Activated T-helper 2 cell treated with anti-CD3 and anti-CD28 coated beads, Interferon-gamma antibody, Interleukin-2, Interleukin-4, amounts not matched to agents 10 μg/mL and 5 μg/mL and 100 μg/mL, durations not matched to agents 14 hours and 24 hours and 36 hours (primary cell): ENCODE measurements at places on chromosomes 16 and 17. TPM values are rescaled to one million over a fixed set of nuclear protein-coding genes. Genes with fewer than 3 reads are reported as not detected.

Gene SLFN13
- 41.9 and 42.6 TPM in 2 replicates for total RNA-seq

Gene TBC1D3I
- 1.1 and 1.2 TPM in 2 replicates for total RNA-seq

Gene KIF2B
- total RNA-seq = not detected in 2 replicates

Gene TBC1D3K
- not detected in 2 replicates for total RNA-seq

Gene MGRN1
- 124 TPM in 2 replicates for total RNA-seq

Gene FCSK
- 19.7 and 21.9 TPM in 2 replicates for total RNA-seq

Gene FADS6
- total RNA-seq = not detected in 2 replicates

Gene PHLPP2
- 15.8 and 16.1 TPM in 2 replicates for total RNA-seq

Gene SLC13A5
- not detected in 2 replicates for total RNA-seq

Gene DYNLRB2
- not detected in 2 replicates for total RNA-seq

Gene CACNG1
- not detected in 2 replicates for total RNA-seq

Gene SSTR5
- total RNA-seq = not detected in 2 replicates

Gene KRT36
- not detected in 2 replicates for total RNA-seq

Gene SLC4A1
- not detected in 2 replicates for total RNA-seq

Gene TPSG1
- total RNA-seq = not detected in 2 replicates

Gene ANTKMT
- 52.8 and 54.4 TPM in 2 replicates for total RNA-seq

Gene ECI1
- 40.4 and 45.1 TPM in 2 replicates for total RNA-seq

Gene ATXN1L
- total RNA-seq = 17.2 and 19.7 TPM in 2 replicates

Gene GRAP
- 9.4 and 10.9 TPM in 2 replicates for total RNA-seq

Gene CHCT1
- total RNA-seq = 0.43 and 0.55 TPM in 2 replicates

Gene ITGAD
- total RNA-seq = 0.18 and 0.21 TPM in 2 replicates

Gene HIRIP3
- total RNA-seq = 40.3 and 40.7 TPM in 2 replicates

Gene KRT15
- not detected in 2 replicates for total RNA-seq

Gene FZD2
- total RNA-seq = 0.53 and 0.57 TPM in 2 replicates

Gene SLX4
- 11.8 and 12.2 TPM in 2 replicates for total RNA-seq

Gene HP
- total RNA-seq = not detected in 2 replicates

Gene AANAT
- 0.18 TPM in 1 of 2 replicates, not detected in the other for total RNA-seq

Gene C16orf89
- not detected in 2 replicates for total RNA-seq

Gene TP53TG3
- total RNA-seq = not detected in 2 replicates

Gene CTCF
- total RNA-seq = 59.7 and 61.2 TPM in 2 replicates

Gene CCL4L2
- 1.3 and 1.9 TPM in 2 replicates for total RNA-seq

Gene TMEM106A
- 18.5 and 22.0 TPM in 2 replicates for total RNA-seq

Gene GID4
- 9.3 and 10.8 TPM in 2 replicates for total RNA-seq

Gene CACNB1
- total RNA-seq = 21.1 and 24.1 TPM in 2 replicates

Gene ASPA
- not detected in 2 replicates for total RNA-seq

Gene RAD51D
- total RNA-seq = 29.5 and 31.9 TPM in 2 replicates

Gene CDK5R1
- 10.8 and 12.0 TPM in 2 replicates for total RNA-seq

Gene VASN
- total RNA-seq = 0.16 TPM in 1 of 2 replicates, not detected in the other

Gene TTYH2
- 17.0 and 19.6 TPM in 2 replicates for total RNA-seq

Gene TBC1D3C
- not detected in 2 replicates for total RNA-seq

Gene MYLK3
- total RNA-seq = 0.25 and 0.32 TPM in 2 replicates

Gene SDR42E2
- total RNA-seq = 0.09 TPM in 1 of 2 replicates, not detected in the other

Gene SBK1
- 1.3 and 1.4 TPM in 2 replicates for total RNA-seq

Gene DCXR
- 138 and 145 TPM in 2 replicates for total RNA-seq

Gene TMC7
- not detected in 2 replicates for total RNA-seq

Gene PNMT
- total RNA-seq = not detected in 2 replicates

Gene AXIN1
- 28.1 and 29.1 TPM in 2 replicates for total RNA-seq

Gene SNX20
- 34.9 and 35.2 TPM in 2 replicates for total RNA-seq

Gene SAT2
- 25.4 and 27.9 TPM in 2 replicates for total RNA-seq

Gene RUNDC1
- total RNA-seq = 18.7 and 19.9 TPM in 2 replicates

Gene LRRC37A
- total RNA-seq = 2.1 and 2.9 TPM in 2 replicates

Gene STAT5A
- 288 and 302 TPM in 2 replicates for total RNA-seq

Gene SLC7A5
- 271 TPM in 2 replicates for total RNA-seq

Gene NRN1L
- not detected in 2 replicates for total RNA-seq

Gene SCGB1C2
- total RNA-seq = not detected in 2 replicates
